GM10248 (cell line): ENCODE measurements at places on chromosomes 6 and 20.
A peak's percentile ranks its signal among the peaks of the same experiment; 100 is the strongest.

DNA sequence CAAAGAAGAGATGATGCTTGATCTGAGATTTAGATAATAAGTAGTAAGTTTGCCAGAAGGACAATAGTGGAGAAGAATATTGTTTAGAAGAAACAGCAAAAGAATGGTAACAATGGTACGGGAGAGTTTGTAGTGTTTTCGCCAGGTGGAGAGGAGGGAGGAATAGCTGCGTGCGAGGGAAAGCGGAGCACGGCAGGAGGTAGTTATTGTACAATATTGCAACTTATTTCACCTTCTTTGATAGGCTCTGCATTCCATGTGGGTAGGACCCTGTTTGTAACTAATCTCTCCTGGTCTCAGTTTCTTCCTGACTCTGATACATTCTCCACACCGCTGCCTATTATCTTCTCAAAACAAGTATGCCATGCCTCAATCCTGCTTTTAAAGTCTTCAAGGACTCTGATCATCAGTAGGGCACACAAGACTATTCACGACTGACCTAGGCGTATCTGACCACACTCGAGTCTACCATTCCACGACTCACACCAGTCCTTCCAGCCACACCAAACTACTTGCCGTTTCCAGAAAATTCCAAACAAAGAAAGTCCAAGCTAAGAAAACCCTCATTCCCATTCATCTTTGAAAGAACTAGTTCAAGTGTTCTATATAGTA is 1.1 kb downstream of the PPIL4 start:
- DNase-seq: no peak

GRCh38 chr6:13574571-13575376 is at the start of gene SIRT5:
Gene SIRT5 (plus strand): TSS chr6:13574601. CDS start chr6:13584111, 9,510 bp downstream.
- DNase-seq: peak; percentile 82

DNA sequence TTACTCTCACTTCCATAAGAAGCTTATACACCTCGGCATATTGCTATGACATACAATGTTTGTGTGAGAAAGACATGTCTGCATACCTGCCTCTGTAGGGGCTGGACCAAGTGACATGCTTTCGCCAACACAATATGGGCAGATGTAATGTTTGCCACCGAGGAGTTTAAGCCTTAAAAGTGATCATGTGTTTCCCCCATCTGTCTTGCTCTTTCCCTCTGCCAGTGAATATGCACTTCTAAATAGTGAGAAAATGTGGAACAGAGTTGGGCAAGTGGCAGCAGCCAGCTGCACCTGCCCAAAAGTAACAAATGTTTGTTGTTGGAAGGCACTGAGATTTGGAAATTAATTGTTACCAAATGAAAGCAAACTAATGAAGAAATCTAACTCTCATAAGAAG is 274.8 kb upstream of the BTBD3 start:
- DNase-seq: no peak

- DNase-seq: no peak
Observed at GRCh38 chr20:13231031-13231752, 10.1 kb downstream of the ISM1 start.

DNA sequence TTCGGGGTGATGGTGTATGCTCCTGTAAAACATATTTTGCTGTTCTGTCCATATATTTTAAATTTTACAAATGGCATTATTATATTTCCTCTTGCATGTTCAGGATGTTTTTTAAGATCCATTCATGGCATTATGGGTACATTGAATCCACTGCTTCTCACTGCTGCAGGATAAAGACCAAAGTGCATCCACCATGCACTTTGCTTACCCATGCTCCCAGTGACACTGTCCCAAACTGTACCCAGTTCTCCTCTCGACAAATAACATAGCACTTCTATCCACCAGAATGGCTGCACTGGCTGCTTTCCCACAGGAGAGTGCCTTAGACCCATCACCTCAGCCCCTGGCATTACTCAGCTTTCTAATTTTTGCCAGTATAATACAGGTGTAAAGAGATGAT is 29.7 kb downstream of the MTRES1 start:
- DNase-seq: no peak

DNA sequence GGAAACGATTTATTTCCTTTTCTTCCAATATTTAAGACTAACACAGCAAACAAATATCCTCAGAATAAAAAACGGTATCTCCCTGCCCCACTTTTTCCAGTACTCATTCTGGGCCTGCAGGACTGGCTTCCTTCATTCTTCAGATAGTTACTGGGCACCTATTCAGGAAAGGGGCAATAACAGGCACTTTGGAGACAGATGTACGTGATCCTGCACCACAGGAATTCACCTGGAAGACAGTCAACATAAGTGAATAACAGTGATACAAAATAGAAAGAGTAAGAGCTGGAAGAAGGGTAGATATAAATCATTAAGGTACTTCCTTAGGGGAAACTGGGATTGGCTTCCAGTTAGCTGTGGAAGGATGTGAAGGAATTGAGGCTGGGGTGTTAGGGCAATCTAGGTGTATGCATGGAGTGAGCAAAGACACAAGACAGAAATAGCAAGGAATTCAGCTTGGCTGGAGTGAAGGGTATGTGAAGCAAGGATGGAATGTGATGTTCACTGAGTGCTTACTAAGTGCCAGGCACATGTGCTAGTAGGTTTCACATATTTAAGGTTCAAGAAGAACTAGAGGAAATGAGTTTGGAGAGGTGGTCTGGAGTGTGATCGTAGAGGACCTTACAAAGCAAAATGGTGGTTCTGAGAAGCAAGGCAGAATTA is 49.3 kb upstream of the FAM83C start:
- no peak for DNase-seq

GRCh38 chr20:31897541-31897940 is 27.1 kb downstream of the TTLL9 start:
- DNase-seq: no peak

GRCh38 chr20:57259121-57259937 is 7.1 kb downstream of the BMP7 start:
- DNase-seq: no peak

DNA sequence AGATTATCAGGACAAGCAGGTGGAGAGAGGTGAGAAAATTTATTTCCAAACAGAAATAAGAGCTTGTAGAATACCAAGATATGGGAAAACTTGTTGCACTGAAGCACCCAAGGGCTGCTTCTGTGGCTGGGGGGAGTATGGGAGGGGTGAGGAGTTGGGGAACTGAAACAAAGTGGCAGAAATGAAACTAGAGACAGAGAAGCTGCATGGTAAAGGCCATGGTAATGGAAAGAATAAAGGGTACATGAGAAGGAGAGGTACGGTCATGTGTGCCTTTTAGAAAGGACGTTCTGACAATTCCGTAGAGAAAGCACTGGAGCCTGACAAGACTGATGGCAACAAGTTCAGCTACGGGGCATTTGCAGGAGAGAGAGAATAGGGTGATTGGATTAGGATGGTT is 51.6 kb upstream of the RIN2 start:
- DNase-seq: no peak

GRCh38 chr6:137488150-137489045 is 5.8 kb downstream of the OLIG3 start:
- DNase-seq: peak; percentile 37

- no peak for DNase-seq
Observed at GRCh38 chr6:163017801-163018200, 290.0 kb downstream of the PACRG start.
